ENCODE measurements at places on chromosomes 2 and 18.

DNA sequence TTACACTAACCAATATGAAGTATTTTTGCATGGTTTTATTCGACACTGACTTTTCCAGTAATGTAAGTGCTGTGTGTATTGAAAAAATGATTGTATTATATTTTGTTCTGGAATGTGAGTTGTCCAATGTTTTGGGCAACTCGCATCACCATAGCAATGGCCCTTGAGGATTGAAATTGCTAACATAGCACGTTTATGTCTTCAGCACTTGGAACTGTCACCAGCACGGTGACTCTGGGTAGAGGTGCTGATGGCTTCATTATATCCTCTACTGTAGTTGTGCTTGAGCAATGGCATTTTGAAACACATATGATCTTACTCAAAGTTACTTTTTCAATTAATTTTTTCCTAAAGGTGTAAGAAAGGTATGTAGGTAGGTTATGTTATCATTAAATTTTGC, 271.5 kb downstream of the ACTR3 start:
- no peak for DNase-seq

GRCh38 chr2:121837591-121837990, 82.1 kb downstream of the TSN start:
- no peak for DNase-seq

- DNase-seq: no peak
Observed at GRCh38 chr2:127567351-127567854, 31.9 kb downstream of the MYO7B start.

- DNase-seq: no peak
Observed at GRCh38 chr2:115652652-115653051, 1210.2 kb downstream of the DPP10 start.

- DNase-seq: no peak
Observed at GRCh38 chr18:61464551-61465142, 131.4 kb downstream of the CDH20 start.

DNA sequence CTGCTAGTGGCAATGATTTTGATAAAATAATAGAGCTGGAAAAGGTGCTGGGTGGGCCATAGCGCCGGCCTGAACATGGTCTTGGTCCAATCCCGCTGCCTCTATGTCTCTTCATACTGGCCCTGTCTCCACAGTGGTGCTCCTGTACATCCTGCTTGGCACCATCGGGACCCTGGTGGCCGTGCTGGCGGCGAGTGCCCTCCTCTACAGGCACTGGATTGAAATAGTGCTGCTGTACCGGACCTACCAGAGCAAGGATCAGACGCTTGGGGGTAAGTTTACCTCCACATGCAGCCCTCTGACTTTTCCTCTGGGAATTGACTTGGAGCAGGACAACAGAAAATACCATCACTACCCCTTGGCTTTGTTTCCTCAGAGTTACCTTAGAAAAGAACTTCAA, 24.0 kb downstream of the IL18RAP start:
- DNase-seq: no peak

DNA sequence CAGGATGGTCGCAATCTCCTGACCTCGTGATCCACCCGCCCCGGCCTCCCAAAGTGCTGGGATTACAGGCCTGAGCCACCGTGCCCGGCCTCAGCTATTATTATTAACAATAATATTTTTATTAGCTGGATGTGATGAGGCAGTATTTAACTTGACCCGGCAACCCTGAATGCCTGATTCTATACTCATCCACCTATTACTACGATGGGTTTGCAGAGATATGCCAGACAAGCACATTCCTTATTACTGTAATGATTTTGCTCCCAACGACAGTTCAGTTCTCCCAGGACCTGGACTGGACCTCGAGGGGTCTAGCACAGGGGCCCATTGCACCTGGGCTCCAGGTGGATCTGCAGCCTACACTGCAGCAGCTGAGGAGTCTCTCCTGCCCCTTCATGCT, 32.6 kb downstream of the BMP10 start:
- DNase-seq: no peak

DNA sequence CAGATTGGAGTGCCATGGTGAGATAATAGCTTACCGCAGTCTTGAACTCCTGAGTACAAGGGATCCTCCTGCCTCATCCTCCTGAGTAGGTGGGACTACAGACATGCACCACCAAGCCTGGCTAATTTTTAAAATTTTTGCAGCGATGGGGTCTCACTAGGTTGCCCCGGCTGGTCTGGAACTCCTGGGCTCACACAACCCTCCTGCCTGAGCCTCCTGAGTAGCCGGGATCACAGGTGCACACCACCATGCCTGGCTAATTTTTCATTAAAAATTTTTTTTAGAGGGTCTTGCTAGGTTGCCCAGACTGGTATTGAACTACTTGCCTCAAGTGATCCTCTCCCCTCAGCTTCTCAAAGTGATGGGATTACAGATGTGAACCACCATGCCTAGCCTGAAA, 27.8 kb downstream of the RAB31 start:
- DNase-seq: no peak

DNA sequence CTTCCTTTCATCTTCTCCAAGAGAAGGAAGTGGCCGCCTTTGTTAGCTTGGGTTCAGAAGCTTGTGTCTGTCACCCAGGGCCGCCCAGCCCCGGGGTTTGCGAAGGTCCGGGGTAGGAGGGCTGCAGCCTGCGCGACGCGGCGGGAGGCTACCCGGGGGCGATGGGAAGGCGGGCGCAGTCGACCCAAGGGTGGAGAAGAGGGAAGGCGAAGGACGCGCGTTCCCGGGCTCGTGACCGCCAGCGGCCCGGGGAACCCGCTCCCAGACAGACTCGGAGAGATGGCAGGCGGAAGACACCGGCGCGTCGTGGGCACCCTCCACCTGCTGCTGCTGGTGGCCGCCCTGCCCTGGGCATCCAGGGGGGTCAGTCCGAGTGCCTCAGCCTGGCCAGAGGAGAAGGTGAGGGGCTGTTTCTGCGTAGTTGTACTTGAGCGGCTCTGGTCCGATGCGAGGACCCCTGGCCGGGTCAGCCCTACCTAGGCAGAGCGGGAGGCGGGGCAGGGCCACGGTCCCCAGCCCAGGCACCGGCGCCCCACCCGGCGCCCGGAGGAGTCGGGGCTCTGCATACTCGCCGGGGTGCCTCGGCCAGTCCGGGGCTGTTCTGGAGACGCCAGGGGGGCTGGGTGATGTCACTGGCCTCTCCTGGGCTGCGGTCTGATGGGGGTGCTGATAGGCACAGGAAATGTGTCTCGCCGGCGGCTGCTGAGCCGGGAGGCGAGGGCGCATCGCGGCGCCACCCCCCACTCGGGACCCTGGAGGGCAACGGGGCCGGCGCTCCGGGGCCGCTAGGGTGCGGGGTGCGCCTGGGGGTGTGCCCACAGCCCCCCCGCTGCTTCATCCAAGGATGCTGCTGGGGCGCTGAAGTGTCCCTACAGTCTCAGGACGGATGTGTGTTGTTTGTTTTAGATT, at the start of gene QPCT:
Gene QPCT (plus strand): TSS at position 178 of the 909 bp plus-strand sequence. CDS start 102 bp downstream, at position 280.
- DNase-seq: peak; percentile 80

GRCh38 chr2:20961858-20962257, 82.0 kb downstream of the APOB start:
- DNase-seq: no peak

DNA sequence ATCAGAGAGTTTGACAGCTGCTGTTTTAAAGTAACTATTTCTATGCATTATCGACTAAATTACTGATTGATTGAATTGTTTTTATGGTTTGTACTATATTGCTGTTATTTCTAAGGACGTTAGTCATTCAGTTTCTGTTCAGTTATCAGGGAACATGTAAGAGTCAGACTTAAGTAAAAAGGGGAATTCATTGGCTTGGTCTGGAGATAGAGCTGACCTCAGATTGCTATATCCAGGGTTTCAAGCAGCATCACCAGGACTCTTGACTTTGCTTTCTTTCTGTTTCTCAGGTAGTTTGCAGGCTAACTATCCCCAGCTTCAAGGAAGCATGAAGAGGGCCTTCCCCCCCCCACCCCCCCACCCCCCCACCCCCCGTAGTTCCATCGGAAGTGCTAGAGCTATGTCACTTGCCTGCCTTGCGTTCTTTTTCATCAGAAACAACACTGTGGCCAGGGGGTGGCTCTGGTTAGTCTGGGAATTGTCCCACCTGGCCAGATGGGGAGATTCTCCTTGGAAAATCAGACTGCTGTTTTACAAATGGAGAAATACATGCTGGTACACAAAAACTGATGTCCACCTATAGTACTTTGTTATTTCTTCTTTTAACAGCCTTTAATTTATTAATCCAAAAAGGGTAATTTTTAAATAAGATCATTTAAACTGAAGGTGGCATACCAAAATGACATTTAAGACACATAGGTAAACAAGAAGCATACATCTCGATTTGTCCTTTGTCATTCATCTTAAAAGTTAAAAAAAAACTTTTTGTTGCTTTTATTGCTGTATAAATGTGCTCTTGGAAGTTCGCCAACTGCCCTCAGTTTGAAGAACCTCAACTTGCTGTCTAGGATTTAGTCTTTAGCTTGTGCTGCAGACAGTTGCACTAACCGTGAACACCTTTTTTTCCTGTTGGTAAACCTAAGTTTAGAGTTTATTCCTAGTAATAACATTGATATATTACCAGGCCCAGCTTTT, 9.4 kb downstream of the SMAD4 start:
- no peak for DNase-seq

DNA sequence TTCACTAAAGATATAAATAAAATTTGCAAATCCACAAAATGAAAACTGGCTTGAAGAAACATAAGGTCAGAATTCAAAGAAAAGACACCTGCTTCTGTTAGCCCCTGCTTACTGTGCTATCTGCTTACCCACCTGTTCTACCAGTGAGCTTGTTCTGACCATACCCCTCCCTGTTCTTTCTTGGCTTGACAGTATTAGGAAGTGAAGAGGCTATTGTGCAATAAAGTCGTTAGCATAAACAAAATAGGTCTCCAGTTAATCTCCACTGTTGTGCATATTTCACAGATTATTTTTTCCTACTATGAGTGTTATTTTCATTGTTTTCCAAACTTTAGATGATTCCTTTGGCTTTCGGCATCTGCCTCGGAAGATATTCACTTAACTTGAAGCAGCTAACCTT, 322.1 kb downstream of the CCDC85A start:
- DNase-seq: no peak

GRCh38 chr2:173571021-173571821, 216.5 kb downstream of the CDCA7 start:
- no peak for DNase-seq

DNA sequence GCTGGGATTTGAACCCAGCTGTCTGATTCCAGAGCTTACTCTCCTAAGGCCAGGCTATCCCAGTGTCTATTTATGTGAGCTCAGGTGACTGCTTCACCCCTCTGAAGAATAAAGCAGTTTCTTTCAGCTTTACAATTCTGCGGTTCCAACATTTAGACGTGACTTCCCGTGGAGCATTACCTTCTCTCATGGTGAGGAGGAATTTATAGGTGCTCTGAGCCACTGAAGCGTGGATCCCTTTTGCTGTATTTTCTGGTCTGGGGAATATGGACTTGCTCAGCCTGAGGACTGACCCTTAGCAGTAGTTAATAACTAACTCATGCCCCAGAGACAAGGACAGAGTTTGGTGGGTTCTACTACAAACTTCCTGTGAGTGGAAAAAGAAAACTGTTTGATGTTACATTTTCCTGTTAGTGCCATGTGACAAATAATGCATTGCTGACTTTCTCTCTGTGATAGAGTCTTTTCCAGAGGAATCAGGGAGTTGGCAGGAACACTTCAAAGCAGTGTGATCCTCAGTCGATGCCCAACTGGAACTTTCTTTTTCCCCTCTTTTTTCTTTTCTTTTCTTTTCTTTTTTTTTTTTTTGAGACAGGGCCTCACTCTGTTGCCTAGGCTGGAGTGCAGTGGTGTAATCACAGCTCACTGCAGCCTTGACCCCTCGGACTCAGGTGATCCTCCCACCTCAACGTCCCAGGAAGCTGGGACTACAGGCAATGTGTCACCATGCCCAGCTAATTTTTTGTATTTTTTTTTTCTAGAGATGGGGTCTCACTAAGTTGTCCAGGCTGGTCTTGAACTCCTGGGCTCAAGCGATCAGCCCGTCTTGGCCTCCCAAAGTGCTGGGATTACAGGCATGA, 21.9 kb downstream of the CASP10 start:
- no peak for DNase-seq

- DNase-seq: no peak
Observed at GRCh38 chr2:194443926-194444325, 1213.1 kb upstream of the SLC39A10 start.

GRCh38 chr2:30768036-30768686, 39.1 kb downstream of the CAPN13 start:
- no peak for DNase-seq

DNA sequence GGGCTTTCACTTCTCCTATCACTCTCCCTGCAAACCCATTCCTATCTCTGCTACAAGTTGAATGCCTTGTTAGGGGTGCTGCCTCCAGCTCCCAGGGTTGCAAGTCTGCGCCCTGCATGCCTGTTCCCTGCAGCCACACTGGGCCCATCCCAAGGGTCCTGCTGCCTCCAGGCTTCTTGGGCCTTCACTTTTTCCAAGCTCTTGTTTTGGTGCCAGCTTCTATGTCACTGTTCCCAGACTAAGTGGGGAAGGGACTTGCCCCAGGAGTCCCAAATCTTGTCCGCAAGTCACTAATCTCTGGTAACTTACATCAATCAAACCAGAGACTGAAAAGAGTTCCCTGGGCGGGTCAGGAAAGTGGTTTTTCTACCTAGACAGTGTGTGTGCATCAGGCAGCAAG, 65.4 kb downstream of the ZCCHC2 start:
- DNase-seq: no peak

DNA sequence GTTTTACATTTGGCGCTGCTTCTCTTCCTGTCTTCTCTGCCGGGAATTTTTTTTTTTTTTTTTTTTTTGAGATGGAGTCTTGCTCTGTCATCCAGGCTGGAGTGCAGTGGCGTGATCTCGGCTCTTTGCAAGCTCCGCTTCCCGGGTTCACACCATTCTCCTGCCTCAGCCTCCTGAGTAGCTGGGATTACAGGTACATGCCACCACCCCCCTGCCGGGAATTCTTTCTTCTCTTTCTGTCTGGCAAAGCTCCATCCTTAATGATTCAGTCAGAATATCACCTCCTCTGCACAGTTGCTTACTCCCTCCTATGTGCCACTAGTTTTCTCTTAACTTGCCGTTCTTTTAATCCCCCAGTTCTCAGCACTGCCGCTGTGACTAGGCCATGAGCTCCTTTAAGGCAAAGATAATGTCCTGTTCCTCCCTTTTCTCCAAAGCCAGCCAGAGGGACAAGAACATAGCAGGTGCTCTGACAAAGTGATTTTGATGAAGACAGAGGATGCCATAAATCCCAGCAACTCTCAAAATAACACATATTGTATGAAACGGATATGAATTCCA, 112.1 kb upstream of the LRATD1 start:
- DNase-seq: no peak

DNA sequence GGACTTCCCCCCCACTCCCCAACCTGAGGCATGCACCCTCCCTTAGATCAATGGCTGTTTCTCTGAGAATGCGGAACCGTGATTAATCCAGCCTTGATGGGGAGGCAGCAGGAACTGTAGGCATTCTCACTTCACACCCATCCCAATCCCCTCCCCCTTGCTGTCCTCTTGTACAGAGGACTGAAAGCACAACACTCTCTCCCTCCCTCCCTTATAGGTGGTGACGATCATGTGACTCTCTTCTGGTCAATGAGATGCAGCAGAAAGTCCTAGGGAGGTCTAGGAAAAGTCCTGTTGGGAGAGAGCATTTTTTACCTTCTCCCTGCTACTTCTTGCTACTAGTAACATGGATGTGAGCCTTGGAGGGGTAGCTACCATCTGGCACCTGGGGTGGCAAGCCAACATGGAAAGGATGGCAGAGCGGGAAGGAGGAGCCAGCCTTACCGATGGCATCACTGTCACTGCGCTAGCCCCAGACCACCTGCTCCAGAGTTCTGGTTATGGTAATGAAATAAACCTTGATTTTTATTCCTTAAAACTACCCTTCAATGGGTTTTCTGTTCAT, 106.9 kb downstream of the MSH2 start:
- DNase-seq: no peak

GRCh38 chr2:201964631-201965206, 68.9 kb upstream of the FZD7 start:
- peak; percentile 19 for DNase-seq

All from CD4-positive, alpha-beta T cell treated with Interleukin-4 for 4 hours (primary cell).